Mucosa of descending colon (tissue), 3 donors: ENCODE measurements at places on chromosomes 7 and 10. TPM values are rescaled to one million over a fixed set of nuclear protein-coding genes. Genes with fewer than 3 reads are reported as not detected.

The ARHGEF5 gene
- 54.7 TPM for total RNA-seq

The CDHR1 gene
- total RNA-seq = 39.6 TPM

The TCAF1 gene
- total RNA-seq = 46.2 TPM

The SPDYE9 gene
- not detected for total RNA-seq

The LRIT1 gene
- total RNA-seq = not detected

The GLRX3 gene
- 58.2 TPM for total RNA-seq

The LEP gene
- total RNA-seq = 0.22 TPM

The ANXA8L1 gene
- not detected for total RNA-seq

The EPHB4 gene
- 38.9 TPM for total RNA-seq

The NEBL gene
- total RNA-seq = 5.7 TPM

The OR2A5 gene
- not detected for total RNA-seq

The PRSS37 gene
- total RNA-seq = not detected

DNA sequence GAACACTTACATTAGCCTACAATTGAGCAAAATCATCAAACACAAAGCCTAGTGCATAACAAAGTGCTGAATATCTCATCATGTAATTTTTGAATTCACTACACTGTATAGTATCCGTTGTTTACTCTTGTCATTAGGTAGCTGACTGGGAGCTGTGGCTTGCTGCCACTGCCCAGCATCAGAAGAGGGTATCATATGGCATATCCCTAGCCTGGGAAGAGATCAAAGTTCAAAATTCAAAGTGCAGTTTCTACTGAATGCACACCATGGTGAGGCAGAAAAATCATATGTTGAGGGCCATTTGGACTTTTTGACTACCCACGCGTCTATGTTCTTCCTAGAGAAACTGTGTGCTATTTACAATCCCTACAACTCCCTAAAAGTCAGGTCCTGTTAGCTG is 7.5 kb upstream of the ZC3HAV1 start:
- DNase-seq = no peak

- no peak for DNase-seq
Observed at GRCh38 chr7:158753900-158754299, 49.3 kb upstream of the NCAPG2 start.

- DNase-seq = no peak
Observed at GRCh38 chr10:87878664-87879459, 15.4 kb downstream of the PTEN start.

- DNase-seq = no peak
Observed at GRCh38 chr10:88707429-88708155, 1.5 kb downstream of the LIPK start.

- peak; percentile 90 for DNase-seq
Observed at GRCh38 chr10:103192451-103193106, 493 bp downstream of the NT5C2 start.

- DNase-seq = no peak
Observed at GRCh38 chr7:117673839-117674238, 194.0 kb downstream of the CFTR start.

DNA sequence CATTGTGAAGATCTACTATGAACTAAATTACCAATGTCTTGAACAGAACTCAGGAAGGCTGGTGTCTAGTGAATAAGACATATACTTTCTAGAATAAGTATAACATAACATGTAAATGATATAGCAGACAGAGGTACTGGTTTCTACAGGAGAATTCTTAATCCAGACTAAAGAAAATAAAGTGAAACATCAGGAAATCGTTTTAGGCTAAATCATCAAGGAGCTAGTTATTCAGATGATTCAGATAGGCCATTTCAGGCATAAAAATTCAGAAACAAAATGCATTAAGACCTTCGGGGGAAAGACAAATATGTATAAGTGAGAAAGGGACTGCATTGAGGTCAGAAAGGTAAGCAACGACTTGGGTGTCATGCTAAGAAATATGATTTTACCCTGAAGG is 170.6 kb downstream of the LRRN3 start:
- DNase-seq = no peak

DNA sequence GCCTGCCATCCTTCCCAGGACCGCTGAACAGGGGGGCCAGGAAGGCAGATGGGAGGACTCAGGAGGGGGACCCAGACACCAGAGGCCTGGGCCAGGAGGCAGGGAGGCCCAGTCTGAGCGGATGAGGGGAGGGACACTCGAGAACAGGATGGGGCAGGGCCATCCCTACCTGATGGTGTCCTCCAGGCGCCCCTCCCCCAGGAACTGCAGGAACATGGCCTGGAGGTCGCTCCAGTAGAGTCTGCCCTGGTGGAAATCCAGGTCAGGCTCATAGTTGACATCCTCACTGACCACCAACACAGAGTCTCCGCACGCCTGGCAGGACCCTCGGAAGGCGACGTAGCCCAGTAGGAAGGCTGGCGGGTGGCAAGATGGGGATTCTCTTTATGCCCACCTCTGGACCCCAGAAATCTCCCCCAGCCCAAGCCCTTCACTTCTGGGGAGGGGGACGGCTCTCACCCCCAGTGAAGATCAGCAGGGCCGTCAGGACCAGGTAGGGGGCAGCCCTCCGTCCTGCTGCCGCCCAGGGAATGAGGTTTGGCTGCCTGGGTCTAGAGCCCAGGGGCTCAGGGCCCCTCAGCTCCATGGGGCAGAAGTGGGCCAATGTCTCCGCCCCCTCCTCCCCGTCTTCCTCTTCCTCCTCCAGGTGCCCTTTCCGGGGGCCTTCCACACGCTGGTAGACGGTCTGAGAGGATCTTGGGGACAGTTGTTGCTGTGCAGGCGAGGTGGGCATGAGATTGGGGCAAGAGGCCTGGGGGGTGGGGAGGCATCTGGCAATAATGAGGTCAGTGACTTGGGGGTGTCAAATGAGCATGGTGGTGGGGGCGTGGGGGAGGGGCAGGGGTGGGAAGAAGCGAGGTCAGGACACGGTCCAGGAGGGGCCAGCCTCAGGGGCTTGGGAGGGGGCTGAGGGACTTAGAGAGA is 573 bp downstream of the TFR2 start:
- no peak for DNase-seq

GRCh38 chr7:13174991-13175390 is 487.6 kb downstream of the ARL4A start:
- no peak for DNase-seq

GRCh38 chr10:35533565-35533964 is 71.6 kb upstream of the GJD4 start:
- no peak for DNase-seq

- DNase-seq = no peak
Observed at GRCh38 chr7:88337572-88337971, 30.9 kb upstream of the STEAP4 start.

- no peak for DNase-seq
Observed at GRCh38 chr10:73439055-73439454, 5.7 kb upstream of the MSS51 start.

- DNase-seq = no peak
Observed at GRCh38 chr10:118955951-118956801, 73.3 kb upstream of the NANOS1 start.

- DNase-seq = no peak
Observed at GRCh38 chr10:84261236-84261915, 16.5 kb downstream of the RGR start.

- DNase-seq = no peak
Observed at GRCh38 chr10:79452174-79452611, 6.8 kb upstream of the ZCCHC24 start.

GRCh38 chr7:102004229-102004628 is 186.8 kb downstream of the CUX1 start:
- no peak for DNase-seq

- no peak for DNase-seq
Observed at GRCh38 chr7:84196084-84196503, 1.5 kb upstream of the SEMA3A start.

DNA sequence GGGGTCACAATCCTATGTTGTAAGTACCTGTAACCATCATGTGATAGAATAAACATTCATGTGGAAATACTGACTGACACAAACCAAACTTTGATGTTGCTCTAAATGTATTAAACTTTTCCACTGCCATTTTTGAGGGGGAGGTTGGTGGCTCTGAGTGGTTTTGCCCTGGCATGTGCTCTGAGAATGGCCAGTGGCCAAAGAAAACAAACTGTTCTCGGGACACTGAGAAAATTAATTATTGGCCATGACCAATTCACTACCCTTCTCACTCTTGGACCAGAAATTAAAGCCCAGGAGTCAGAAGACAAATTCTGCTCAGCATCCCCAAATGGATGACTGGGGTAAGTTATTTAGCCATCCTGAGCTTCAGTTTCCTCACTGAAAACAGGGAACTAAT is 195.9 kb downstream of the XPNPEP1 start:
- DNase-seq = no peak

GRCh38 chr10:77156406-77156879 is 481.2 kb downstream of the KCNMA1 start:
- DNase-seq = peak; percentile 61

- peak; percentile 32 for DNase-seq
Observed at GRCh38 chr10:128178302-128178958, 52.2 kb upstream of the MKI67 start.

- no peak for DNase-seq
Observed at GRCh38 chr10:26085549-26085948, 131.0 kb upstream of the GAD2 start.

GRCh38 chr7:159094919-159095915 is 49.5 kb downstream of the VIPR2 start:
- no peak for DNase-seq

- DNase-seq = peak; percentile 84
Observed at GRCh38 chr7:27147199-27148030, at the start of gene HOXA6. Gene HOXA6, minus strand, starts transcription at chr7:27147774. Its CDS starts 25 bp downstream, at chr7:27147749.

GRCh38 chr10:6239213-6239991 is 36.7 kb downstream of the PFKFB3 start:
- DNase-seq = no peak

GRCh38 chr10:43965033-43965917 is 316.6 kb upstream of the ZNF32 start:
- DNase-seq = no peak

GRCh38 chr10:113993489-113993991 is 50.1 kb upstream of the ADRB1 start:
- no peak for DNase-seq
